Activated naive CD4-positive, alpha-beta T cell treated with Interleukin-2 at 50 U/mL for 16 hours (primary cell): ENCODE measurements at places on chromosomes 2 and 18.

DNA sequence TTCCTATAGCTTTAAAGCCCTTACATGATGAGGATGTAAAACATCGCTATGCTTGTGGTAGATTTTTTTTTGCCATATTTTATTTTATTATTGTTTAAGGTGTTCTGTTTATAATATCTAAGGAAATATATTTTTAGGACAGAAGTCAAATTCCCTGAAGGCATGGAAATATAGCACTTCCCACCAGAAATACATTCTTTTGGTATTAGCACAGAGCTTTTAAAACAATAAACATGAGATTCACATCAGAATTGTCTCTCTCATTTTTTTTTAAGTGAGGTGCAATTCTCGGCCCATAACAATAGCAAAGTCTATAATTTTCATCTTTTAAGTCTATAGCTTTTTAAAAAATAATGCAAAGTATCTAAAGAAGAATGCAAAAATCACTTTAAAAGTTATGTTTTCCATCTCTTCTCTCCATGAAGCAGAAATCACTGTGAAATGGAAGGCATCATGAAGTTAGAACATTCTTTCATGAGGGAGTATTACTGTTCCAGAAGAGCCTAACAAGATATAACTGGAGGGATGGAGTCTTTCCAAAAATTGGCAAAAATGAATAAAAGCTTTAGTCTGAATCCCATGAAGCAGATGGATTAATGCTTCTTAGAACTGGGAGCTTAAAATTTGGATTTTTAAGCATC, 283.6 kb upstream of the TRIB2 start:
- no peak for DNase-seq

- no peak for DNase-seq
Observed at GRCh38 chr2:55916473-55917049, 7.0 kb downstream of the EFEMP1 start.

DNA sequence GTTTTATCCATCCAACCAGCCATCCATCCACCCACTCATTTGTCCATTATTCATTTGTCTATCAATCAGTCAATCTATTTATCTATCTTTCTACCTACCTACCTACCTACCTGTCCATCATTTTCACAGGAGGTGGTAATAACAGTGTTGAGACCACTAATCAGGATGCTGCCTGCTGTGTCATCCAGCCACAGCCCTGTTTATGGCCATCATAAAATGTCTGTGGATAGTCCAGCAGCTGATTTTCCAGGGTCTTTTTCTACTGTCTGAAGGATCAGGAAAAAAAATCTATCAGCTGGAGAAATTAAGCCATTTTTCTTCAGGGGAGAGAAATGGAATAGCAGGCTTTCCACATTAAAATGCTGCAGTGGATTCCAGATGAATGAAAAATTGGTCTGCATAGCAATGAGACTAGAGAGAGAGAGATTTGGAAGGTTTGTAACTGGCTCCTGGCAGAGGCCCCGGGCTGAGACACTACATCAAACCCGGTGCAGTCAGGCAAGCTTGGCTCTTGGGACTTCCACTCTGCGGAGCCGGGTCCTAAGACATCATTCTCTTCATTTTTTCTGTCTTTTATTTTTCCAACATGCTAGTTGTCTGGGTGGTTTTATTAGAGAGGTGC, 33.0 kb upstream of the BOD1L2 start:
- DNase-seq = no peak

DNA sequence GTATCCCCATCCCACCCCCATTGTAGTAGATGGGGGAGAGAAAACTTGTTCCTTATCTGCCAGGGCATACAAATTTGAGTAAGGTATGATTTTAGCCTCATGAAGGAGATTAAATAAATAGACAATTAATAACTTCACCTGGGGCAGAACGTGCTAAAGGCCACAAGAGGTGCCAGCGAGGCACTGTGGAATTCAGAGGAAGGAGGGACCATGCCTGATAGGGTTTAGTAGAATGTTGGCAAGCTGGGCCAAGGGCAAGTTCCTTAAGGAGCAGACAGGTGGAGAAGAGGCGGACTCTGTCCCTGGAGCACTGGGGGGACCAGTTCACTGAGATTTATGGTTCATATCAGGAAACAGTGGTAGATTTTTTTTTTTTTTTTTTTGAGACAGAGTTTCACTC, 22.5 kb downstream of the STAMBP start:
- no peak for DNase-seq

DNA sequence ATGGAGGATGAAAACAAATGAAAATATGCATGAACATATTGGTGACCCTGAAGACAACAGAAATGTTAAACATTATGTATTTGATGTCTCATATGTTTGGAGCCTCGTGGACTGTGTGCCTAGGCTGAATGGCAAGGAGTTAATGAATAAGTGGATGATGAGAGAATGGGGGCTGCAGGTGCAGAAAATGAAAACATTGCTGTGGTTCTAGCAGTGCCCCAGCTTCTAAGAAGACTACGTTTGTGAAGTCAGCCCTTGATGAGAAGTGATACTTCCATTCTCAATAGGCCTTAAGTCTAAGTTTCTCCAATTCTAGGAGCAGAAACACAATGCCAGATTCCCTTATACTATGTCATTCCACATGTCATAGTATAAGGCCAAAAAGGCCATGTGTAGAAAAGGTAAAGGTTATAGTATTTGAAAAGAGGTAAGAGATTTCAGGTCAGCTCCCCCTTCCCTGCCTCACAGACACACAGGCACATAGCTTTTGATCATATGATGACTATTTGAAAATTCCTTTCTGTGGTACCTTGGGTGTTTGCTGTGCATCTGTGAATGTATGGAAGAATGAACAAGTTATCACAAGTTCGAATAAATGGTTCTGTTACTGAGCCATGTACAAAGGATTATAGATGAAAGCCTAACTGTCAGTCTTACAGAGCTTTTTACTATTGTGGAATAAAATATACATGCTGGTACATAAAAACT, 280.8 kb downstream of the SETBP1 start:
- DNase-seq = no peak

DNA sequence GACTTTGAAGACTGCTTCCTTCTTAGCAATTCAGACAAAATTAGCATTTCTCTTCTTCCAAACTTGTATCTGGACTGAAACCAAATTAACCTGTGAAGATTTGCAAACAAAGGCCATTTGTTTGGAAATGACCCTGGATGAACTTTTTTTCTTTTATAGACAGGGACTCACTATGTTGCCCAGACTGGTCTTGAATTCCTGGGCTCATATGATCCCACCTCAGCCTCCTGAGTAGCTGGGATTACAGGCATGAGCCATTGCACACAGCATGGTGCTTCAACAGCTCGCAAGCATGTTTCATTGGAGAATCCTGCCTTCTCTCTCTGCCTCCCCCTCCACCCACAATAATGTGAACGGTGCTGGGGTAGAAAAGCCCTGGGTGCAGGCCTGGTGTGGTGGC, 170.2 kb downstream of the ARL4C start:
- no peak for DNase-seq

- no peak for DNase-seq
Observed at GRCh38 chr2:205914213-205915129, 171.5 kb downstream of the INO80D start.

GRCh38 chr2:238127165-238128060, 11.1 kb upstream of the KLHL30 start:
- DNase-seq = no peak

DNA sequence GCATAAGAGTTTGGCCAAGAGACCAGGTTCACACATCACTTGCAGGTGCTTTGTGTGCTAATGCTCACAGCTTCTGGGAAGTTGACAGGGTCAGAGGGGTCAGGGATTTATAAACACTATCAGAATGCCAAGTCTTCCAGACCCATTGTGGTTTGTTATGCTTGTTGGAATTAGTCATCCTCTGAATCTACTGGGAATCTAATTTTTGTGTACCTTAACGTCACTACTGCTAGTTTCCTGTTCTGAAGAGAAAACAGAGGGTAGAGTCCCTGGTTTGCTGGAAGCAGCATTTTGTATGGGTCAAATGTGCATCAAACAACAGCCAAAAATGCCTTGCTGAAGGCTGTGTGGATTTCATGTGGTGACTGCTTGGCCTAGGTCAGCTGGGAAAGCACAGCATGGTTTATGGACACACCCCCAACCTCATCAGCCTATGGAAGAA, 33.3 kb downstream of the ANTXR1 start:
- no peak for DNase-seq

GRCh38 chr18:24995056-24995455, 356.9 kb downstream of the ZNF521 start:
- no peak for DNase-seq

GRCh38 chr2:126644630-126645191, 11.2 kb upstream of the GYPC start:
- no peak for DNase-seq

DNA sequence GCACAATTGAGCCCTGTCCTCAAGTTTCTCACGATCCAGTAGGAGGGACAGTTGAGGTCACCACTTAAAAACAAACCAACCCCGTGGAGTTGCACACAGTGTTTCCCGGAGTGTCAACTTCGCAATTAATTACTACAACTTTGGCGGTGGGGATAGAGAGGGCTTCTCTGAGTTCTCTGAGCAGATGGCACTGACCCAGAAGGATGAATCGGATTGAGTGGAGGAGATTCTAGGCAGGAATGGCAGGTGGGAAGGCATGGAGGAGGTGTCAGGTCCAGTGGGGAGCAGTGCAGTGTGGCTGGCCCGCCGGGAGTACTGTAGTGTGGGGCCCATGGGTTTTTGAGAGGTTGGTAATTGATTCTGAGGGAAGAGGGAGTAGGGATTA, 12.0 kb downstream of the SIX3 start:
- no peak for DNase-seq

DNA sequence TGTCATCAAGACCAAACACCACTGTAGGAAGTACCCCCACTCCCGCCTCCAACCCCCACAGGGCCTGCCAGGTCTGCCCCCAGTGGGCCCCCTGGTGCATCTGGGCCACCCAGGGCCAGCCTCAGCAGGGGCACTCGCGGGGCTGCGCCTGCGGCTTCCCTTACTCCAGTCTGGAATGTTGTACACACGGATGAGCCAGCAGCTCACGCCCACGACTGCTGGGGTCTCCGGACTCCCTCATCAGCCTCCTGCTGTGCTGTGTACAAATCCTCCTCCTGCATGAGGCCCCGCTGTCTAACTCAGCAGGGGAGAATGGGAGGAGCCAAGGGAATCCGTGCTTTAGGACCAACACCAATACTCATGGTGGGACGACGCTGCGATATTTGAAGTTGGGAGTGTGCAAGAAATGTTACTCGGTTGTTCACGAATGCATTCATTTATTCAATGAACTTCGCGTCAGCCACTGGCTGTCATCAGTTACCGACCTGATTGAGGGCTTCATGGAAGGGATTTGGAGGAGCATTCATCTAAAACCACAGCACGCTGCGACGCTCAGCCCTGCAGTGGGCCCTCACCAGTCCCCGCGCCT, 654 bp upstream of the ASB1 start:
- no peak for DNase-seq

GRCh38 chr2:149926149-149926548, 338.6 kb upstream of the MMADHC start:
- no peak for DNase-seq

DNA sequence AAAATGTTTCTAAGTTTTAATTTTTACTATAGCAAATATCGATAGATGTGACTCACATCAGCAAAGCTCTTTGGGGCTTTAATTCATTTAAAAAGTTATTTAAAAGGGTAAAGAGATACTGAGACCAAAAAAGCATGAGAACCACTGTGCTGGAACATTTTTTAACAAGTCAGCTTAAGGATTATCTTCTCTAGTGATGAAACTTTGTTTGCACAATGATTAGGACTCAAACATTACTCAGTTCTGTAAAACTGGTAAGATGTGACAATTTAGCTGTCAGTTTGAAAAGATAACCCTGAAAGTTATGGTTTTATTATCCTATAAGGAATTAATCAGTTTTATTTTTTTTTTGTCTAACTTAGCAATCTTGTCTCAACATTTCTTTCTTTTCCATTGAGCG, 301.4 kb downstream of the TSN start:
- DNase-seq = no peak

DNA sequence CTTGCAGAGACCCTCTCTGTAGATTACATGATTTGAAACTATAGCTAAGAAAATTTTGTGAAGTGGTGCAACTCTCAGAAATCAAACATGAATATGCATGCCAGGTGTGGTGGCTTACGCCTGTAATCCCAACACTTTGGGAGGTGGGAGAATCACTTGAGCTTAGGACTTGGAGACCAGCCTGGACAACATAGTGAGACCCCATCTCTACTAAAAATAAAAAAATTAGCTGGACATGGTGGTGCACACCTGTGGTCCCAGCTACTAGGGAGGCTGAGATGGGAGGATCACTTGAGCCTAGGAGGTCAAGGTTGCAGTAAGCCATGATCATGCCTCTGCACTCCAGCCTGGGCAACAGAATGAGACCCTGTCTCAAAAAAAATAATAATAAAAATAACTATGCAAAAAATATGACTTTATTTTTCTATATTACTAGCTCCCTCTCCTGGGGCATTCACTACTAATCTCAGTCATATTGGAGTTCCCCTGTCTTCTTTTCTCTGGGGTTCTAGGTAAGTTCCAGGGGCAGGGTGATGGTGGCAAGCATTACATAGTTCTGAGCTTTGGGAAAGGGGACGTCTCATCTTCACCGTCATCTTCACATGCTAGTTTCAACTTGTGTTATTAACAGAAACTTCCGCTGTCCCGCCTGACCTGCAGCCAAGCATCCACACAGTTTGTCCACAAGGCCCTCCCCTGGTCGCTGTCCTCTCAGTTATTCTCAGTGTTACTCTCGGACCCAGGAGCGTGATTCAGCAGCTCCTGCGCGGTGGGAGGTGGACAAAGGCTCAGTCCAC, 96.8 kb upstream of the MBOAT2 start:
- DNase-seq = no peak

- no peak for DNase-seq
Observed at GRCh38 chr2:39738936-39739335, 40.1 kb downstream of the THUMPD2 start.

DNA sequence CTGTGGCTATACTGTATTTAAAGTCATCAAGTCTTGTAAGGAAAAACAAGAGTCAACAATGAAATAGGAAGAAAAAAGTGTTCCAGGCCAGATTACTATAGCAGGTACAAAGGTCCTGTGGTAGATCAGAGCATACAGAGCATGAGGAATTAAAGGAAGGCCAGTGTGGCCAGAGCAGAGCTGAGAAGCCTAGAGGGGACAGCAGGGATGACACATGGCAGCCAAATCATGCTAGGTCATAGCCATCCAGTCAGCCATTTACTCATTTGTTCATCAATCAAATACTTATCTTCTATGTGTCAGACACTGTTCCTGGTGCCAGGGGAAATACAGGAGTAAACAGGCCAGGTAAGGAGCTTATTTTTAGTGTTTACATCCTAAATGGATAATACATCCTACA, 24.3 kb downstream of the ADD2 start:
- no peak for DNase-seq

GRCh38 chr2:237055386-237056100, 30.1 kb upstream of the COPS8 start:
- no peak for DNase-seq

- no peak for DNase-seq
Observed at GRCh38 chr2:20334605-20335203, 15.9 kb downstream of the PUM2 start.

GRCh38 chr2:71474744-71475397, 21.5 kb downstream of the DYSF start:
- DNase-seq = no peak

DNA sequence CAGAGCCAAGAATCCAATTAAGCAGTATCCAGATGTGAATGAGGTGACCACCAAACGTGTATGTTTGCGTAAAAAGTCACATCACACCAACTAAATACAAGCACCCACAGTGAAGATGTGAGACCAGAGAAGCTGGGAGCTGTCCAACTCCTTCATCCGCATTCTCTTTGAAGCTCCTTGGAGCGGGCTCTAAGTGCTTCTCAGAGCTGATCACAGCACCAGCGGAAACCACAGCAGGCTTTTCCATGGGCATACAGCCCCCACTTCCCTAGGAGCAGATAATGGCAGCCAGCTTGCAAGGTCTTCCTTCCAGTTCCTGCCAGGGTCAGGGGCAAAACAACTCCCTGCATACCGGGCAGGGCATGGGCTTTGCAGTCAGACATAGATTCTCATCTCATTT, 36.4 kb downstream of the REEP1 start:
- DNase-seq = no peak
